ENCODE measurements at places on chromosomes 16 and 17.

GRCh38 chr16:15690296-15690695 lies 40.3 kb downstream of the NDE1 start:
- DNase-seq, result peak; percentile 5

- DNase-seq, result no peak
These were observed 19.6 kb downstream of the HMOX2 start for GRCh38 chr16:4495766-4496165.

- DNase-seq, result no peak
These were observed 52.4 kb downstream of the PLD6 start for GRCh38 chr17:17153709-17154108.

DNA sequence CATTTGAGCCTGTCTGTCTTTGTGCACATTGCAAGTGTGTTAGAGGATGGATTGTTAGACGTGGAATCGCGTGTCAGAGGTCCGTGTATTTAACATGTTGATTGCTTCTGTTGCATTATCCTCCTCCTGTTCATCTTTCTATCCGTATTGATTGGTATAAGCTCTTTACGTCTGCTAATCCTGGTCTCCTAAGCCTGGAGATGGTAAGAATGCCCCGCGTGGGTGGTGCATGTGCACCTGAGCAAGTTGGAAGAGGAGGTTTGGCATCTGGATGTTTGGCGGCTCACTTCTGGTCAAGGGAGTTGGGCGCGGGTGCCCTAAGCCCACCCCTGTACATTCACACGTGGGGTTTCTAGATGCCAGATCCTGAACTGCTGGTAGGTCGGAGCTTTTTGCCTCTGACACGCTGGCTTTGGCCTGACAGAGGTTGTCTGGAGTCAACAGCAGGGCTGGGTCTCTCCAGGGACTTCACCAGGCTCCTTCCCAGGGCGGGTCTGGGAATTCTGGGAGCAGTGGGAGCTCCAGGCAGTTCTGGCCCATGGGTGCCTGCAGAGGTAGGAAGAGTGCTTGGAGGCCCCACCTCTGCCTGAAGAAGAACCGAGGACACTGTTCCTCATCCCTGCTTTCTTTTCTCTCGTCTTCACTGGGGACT lies 107.3 kb downstream of the OR1D5 start:
- no peak for DNase-seq

DNA sequence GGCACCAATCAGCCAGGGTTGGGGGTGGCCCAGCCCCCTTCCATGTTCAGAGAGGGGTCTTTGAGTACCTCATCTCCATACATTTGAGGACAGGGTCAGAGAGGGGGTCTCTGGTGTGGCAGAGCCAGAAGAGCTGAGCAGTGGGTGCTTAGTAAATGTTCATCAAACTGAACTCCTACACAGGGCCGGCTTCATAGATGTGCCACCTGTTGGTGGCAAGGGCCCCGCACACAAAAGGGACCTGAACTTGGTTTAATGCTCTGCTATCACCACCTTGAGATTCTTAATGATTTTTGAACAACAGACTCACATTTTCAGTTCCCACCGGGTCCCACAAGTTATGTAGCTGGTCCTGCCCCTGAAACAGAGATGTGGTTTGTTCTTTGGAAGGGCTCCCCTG lies 9.0 kb upstream of the C1QL1 start:
- DNase-seq, result no peak

GRCh38 chr16:31507617-31507928 lies 618 bp downstream of the RUSF1 start:
- no peak for DNase-seq

GRCh38 chr16:82954224-82954929 lies 327.6 kb downstream of the CDH13 start:
- DNase-seq, result peak; percentile 69

GRCh38 chr16:57376313-57376818 lies 4.1 kb downstream of the CX3CL1 start:
- DNase-seq, result no peak

GRCh38 chr17:78497115-78497540 lies 80.1 kb downstream of the DNAH17 start:
- DNase-seq, result peak; percentile 88

- DNase-seq, result no peak
These were observed 252.3 kb downstream of the CHD9NB start for GRCh38 chr16:52800432-52800831.

DNA sequence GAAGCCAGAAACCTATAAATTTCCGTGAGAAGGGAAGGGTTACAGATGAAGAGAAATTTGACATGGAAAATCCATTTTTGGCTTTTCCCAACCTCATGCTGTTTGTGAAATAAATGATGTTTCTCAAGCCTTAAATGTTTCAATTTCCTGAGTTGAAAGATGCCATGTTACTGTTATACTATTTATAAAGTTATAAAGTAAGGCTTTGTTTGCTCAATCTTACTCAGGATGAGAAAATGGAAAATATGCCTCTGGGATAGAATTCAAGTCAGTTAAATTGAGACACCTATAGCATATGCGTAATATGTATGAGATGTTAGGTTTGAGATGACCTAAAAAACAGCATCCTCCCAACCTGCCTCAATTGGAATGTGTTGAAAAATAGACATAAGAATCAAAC lies 19.9 kb upstream of the FAM20A start:
- DNase-seq, result no peak

- DNase-seq, result peak; percentile 77
These were observed 39.2 kb upstream of the ABCC12 start for GRCh38 chr16:48194828-48195556.

GRCh38 chr17:43598357-43599045 lies 52.4 kb upstream of the ETV4 start:
- no peak for DNase-seq

DNA sequence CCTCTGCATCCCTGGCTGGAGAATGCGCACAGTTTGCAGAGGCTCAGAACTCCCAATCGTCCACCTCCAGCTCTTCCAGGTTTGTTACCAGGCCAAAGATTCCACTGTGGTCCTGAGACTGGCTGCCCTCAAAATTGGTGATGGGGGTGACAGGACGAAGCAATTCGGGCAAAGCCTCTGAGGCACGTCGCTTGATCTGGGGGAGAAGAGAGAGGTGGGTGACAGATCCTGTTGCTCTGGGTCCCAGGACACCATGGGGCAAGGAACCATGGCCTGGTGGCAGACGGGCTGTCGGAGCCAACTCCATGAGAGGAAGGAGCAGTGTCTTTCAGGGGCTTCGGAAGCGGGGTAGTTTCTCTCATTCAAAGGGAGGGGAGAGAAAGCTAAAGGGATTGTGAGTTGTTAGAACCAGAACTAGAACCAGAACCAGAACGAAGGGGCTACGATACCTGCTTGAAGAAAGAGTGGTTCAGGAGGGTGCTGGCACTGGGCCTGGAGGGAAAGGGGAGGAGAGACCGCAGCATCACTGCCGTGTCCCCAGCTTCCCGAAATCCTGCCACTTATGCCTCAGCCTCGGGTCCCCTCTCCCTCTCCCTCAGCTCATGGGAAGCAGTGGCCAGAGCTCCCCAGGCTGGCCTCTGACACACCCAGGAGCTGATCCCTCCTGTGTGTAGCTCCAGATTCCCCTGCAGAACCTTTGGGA lies 3.8 kb upstream of the LIMD2 start:
- no peak for DNase-seq

DNA sequence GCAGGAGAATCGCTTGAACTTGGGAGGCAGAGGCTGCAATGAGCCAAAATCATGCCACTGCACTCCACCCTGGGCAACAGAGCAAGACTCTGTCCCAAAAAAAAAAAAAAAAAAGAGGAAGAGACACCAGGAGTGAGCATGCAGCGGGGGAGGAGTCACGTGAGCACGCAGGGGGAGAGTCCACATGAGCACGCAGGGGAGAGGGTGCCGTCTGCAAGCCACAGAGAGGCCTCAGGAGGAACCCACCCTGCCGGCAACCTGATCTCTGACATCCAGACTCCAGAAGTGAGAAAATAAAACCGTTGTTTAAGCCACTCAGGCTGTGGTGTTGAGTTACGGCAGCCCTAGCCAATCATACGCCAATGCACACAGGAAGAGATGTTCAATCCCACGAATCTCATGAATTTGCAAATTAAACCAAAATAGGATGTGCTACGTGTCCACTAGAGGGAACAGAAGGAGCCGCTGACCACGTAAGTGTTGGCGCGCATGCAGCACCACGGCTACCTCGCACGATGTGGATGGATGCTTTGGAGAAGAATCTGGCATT lies 42.2 kb downstream of the CCDC57 start:
- no peak for DNase-seq

- no peak for DNase-seq
These were observed 2.9 kb upstream of the CCDC102A start for GRCh38 chr16:57539072-57539796.

- peak; percentile 58 for DNase-seq
These were observed 24.4 kb downstream of the IRF8 start for GRCh38 chr16:85923153-85924021.

- DNase-seq, result peak; percentile 10
These were observed 619.9 kb upstream of the SOX9 start for GRCh38 chr17:71500761-71501555.

DNA sequence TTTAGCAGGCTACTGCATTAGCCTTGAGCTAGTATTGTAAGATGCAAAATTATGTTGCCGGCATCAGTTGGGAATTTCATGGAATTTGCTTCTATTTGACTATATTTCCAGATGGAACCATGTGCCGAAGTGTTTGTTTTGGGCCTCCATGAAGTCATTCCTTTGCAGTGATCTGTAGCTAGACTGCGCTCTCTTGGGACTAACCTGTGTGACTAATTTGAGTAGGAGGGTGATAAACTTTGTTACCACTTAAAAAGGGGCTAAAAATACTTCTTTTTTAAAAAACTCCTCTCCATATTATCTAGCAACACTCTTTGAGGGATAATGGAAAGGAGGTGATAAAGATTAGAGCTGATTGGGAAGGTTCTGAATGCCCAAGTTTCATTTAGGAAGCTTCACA lies 166.8 kb upstream of the TBX2 start:
- DNase-seq, result no peak

DNA sequence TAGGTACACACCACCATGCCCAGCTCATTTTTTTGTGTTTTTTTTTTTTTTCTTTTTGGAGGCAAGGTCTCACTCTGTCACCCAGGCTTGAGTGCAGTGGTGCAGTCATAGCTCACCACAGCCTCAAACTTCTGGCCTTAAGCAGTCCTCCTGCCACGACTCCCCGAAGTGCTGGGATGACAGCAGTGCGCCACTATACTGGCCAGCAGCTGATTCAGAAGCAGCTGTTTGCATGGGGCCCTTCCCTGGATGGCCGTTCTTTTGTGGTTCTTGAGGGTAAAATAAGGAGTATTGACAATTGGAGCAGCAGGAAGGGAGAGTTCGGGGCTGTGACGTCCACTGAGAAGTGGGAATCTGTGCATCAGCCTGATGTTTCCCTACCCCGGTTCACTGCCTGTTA lies 41.6 kb downstream of the KIAA0513 start:
- no peak for DNase-seq

DNA sequence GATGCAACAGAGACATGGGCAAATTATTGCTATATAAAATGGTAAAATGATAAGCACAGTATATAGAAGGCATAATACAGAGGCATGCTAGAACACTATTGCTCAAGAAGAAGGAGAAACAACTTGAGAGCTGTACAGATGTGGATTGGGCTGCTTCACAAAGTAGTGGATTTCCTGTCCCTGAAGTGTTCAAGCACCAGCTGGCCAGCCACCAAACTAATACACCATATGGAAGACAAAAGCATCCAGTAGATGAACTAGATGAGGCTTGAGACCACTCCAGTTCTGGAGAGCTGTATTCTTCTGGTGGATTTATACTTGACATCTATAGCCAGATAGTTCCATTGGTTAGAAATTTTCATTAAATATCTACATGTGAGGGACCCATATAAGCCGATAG lies 134.1 kb upstream of the GNAO1 start:
- no peak for DNase-seq

DNA sequence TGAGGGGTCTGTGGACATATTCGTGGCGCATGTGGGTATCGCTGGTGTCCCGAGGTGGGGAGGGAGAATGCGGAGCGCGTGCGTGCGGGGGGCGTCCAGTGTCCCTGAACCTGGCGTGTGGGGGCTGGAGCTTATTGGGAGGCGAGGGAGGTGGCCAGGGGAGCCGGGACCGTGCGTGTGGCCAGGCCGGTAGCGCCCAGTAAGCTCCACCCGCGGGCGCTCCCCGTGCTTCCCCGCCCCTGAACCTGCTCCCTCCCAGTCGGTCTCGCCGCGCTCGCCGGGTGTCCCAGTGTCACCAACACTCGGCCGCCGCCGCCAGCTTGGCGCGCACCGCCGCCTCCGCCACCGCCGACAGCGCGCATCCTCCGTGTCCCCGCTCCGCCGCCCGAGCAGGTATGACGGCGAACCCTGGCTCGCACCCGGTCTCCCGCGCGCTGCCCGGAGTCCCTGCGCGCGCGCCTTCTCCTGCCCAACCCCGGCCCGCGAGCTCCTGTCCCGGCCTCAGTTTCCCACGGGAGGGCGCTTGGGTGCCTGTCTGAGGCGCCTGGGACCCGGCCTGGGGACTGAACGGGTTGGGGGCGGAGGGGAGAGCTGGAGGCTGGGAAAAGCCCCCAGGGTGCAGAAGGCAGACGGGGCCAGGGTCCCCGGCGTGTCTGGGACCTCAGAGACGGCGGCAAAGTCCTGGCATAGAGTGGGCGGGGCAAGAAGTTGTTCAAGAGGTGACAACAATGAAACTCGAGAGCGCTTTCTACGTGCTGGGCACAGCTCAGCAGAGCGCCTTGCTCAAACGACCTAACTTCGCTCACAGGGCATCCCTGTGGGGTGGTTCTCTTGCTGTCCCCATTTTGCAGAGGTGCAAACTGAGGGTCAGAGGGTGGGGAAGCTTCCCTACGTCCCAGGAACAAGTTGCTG lies at the start of gene SCNN1B:
SCNN1B (plus strand) TSS at position 258 of the 912 bp plus-strand sequence. CDS start 46,298 bp downstream, outside the sequence.
- no peak for DNase-seq

- DNase-seq, result peak; percentile 42
These were observed 263.3 kb upstream of the CDH5 start for GRCh38 chr16:66103211-66103610.

All from choroid plexus epithelial cell (primary cell).